SHP77 treated with DMSO at 0.1 percent for 48 hours (cell line): ENCODE measurements at places on chromosomes 2 and 18.

- no peak for DNase-seq
Observed at GRCh38 chr2:157229572-157229971, 27.9 kb upstream of the GALNT5 start.

- DNase-seq: no peak
Observed at GRCh38 chr18:41982942-41983660, 28.1 kb downstream of the PIK3C3 start.

DNA sequence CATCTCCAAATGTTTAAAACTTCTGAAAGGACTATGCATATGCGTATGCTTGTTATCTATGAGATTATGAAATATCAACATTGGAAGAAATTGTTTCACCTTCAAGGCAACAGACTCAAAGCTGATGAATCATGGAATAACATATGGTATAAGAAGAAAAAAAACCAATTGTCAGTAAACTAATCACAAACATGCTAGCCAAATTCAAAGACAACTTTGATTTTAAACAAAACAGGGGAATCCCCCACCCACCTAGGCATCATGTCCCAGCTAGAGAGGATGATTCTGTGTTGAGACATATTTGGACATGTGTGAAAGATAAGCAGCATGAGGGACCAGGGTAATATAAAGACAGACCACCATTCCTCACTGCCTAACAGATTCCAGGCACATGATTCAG lies 147.7 kb downstream of the WDPCP start:
- DNase-seq: no peak

- no peak for DNase-seq
Observed at GRCh38 chr2:117902933-117903332, 88.4 kb downstream of the DDX18 start.

- no peak for DNase-seq
Observed at GRCh38 chr18:1019191-1019590, 114.5 kb downstream of the ADCYAP1 start.

- no peak for DNase-seq
Observed at GRCh38 chr18:72652990-72653593, 109.0 kb upstream of the CBLN2 start.

GRCh38 chr18:63083020-63083531 lies 236.5 kb downstream of the BCL2 start:
- DNase-seq: no peak

DNA sequence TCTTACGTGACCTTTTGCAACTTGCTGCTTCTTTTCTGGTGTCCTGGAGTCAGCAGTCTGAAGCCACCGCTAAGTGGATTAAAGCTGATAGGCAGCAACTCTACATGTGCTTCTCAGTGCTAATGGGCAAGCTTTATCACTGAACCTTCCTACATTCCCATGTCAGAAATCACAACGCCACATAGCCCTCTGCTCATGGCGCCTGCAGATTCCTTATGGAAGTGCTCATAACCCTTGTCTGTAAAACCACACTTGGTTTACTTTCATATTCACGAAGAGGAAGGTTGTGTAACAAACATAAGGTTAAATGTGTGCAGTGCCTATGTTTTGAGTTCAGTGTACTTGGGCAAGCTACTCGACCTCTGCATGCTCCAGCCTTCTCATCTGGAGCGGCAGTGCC lies 319.8 kb downstream of the FBXO15 start:
- DNase-seq: no peak

GRCh38 chr2:143950704-143951103 lies 569.2 kb downstream of the ZEB2 start:
- DNase-seq: no peak

- DNase-seq: no peak
Observed at GRCh38 chr18:449374-449773, 51.1 kb downstream of the COLEC12 start.

DNA sequence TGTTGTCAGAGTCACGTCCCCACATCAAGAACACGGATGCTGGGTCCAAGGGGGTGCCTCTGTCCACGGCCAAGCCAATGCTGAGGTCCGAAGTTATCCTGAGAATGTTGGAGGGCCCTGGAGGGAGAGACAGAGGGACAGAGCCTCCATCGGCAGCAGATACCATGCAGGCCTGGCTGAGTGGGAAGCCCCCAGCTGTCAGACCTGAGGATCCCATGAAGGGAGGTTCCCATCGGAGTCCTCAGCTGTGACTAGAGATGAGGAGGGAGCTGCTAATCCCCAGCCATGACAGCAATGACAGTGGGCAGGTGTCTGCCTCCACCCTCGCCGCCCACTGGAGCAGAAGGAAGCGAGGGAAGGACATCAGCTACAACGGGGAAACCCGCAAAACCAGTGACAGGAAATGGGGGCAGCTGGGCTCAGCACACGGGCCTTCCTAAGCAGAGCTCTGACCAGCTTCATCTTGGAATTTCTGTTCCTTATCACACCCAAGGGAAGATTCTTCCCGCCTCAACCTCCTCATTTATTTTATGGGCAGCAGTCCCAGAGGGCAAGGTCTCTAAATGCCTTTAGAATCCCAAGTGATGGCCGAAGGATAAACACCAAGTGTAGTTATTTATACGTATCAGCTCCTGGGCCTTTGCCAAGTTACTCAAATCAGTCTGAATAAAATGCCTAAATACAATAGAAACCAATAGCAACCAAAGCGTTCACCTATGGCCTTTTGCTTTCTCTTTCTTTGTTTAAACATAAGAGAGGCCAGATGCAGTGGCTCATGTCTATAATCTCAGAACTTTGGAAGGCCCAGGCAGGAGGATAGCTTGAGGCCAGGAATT lies 32.2 kb downstream of the FAM178B start:
- peak; percentile 29 for DNase-seq

GRCh38 chr18:26473672-26474071 lies 74.7 kb downstream of the KCTD1 start:
- no peak for DNase-seq

- no peak for DNase-seq
Observed at GRCh38 chr2:20168727-20169696, 55.9 kb downstream of the SDC1 start.

DNA sequence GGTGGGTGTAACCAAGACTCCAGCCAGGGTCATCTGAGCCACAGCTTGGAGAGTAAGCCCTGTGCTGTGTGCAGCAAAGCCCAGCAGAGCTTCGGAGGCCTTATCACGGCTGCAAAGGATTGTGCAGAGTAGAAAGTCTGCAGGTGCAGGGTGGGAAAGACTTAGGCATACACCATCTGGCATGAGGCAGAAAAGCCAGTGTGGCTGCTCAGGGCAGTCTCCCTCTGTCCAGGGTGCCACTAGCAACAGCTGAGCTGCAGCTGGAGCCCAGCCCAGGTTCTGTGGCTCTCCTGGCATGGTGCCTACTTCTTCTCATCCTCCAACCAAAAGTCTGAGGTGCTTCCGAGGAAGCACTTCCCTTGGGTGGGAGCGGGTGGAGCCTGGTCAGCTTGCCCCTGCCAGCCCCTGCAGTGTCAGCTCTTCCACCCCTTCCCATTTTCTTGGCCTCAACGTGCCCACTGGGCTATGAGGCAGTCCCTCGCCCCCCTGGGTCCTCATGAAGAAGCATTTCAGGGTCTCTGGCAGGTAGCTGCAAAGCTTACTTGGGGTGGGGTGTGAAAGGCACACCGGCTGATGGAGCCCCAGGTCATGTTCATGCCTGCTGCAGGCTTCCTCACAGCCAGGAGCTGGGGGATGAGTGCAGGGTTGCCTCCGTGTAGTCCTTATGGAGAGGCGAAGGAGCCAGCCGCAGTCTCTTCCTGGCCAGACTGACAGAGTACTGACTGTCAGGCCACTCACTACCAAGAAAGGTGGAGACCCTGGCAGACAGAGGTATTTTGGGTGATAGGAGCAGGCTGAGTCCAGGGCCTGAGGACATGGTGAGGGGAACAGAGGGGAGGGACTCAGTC lies 4.8 kb downstream of the AMER3 start:
- DNase-seq: no peak

DNA sequence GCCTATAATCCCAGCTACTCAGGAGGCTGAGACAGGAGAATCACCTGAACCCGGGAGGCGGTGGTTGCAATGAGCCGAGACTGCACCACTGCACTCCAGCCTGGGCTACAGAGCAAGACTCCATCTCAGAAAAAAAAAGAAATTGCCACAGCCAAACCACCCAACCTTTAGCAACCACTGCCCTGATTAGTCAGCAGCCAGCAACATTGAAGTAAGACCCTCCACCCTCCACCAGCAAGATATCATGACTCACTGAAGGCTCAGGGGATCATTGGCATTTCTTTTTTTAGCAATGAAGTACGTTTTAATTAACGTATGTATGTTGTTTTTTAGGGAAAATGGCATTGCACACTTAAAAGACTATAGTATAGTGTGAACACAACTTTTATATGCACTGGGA lies 349.1 kb upstream of the ACVR2A start:
- no peak for DNase-seq

DNA sequence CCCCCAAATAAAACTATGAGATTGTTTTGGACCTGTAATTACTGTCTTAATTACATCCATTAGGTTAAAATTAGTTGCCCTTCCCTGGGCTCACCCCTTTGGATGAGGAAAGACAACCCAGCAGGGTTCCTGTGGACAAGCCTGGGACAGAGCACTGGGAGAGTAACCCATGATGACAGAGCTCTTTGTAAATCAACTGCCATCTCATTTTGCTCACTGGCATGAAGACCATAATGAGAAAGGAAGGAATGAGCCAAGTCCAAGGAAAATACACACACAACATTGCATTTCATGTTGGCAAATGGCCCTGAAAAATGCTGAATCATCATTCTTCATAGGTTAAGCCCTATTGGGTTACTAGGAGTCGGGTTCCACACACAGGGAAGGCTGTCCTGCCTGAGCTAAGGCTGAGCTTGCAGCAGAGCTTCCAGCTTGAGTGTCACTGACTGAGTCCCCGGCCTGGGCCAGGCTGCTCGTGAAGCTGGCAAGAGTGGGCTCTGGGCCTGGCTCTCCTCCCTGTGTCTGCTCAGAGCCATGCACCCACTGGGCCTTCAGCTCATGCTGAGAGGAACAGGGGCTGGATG lies 94.1 kb upstream of the ACAA2 start:
- DNase-seq: no peak

DNA sequence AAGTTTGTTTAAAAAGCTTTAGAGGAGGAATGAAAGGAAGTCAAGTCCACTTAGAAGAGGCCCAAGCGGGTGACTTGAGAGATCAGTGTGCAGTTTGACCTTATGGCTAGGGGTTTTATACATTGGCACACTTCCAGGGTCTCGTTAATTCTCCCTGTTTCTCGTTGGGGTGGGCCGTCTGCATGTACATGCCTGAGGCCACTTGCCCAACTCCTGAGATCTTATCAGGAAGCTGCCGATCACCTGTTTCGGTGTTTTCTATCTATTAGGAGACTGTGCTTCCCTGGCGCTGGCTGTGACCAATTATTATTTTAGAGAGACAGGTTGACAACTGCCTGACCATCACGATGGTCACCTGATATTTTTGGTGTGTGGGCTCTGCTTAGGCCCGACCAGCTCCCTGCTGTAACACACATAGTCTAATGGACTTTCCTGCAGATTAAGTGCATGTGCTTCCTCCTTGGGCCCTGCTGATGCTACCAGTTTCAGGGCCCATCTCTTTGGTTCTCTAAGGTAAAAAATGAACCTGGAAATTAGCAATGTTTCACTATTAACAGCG lies 31.0 kb upstream of the MSH6 start:
- DNase-seq: no peak

DNA sequence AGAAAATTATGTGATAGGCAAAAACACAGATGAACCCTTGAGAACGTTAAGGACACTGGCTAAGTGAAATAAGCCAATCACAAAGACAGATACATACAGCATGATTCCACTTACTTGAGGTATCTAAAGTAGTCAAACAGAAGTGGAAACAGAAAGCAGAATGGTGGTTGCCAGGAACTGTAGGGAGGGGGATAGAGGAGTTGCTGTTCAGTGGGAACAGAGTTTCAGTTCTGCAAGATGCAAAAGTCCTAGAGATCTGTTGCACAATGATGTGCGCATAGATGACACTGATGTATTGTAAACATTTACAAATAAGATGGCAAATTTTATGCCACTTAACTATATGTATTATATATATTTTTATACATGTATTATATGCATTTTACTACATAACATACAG lies 59.7 kb downstream of the POLE4 start:
- no peak for DNase-seq

DNA sequence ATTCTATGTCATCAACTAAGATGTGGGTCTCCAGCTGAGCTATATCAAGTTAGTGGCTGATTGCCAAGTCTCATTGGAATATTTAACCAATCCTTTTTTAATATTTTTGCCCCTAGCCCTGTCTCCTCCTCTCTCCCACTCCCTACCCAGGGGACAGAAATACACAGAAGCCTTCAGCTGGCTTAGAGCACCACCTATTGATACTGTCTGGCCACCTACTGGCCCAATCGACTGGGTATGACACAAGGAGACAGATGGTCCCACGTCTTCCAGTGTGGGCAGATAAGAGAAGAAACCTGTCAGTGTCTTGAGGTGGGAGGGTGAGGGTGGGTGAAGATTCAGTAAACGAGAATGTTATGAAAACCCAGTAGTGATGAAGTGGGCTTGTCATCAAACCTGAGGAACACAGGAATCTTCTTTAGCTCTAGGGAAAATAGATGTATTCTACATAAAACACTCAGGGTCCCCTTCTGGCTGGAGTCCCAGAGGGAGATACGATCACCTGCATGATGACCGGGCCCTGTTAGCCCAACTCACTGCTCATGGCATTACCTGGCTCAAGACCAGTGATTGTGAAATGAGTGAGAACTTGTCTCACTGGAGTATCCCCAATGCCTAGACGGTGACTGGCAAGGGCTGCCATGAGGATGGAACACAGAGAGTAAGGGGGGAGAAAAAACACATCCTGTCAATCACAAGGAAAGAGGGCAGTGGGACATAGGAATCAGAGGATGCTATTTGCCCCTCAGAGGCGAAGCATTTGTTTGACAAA lies 26.7 kb downstream of the POLR1A start:
- peak; percentile 2 for DNase-seq

DNA sequence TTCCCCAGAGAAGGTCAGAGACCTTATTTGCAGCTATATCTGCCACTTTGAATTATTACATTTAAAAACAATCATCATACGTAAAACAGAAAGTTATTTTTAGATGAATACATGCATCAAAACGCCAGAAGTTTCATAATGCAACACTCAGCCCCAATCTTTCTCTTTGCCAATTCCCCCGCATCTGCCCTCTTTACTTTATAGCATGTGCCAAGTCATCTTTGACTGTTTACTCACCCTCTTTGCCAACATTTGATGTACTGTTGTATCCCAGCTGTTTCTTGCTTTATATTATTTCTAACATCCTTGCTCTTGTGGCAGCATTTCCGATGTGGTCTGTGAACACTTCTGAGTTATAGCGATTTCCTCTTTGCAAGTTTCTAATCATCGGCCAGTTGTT lies 86.2 kb downstream of the CRIM1 start:
- no peak for DNase-seq

DNA sequence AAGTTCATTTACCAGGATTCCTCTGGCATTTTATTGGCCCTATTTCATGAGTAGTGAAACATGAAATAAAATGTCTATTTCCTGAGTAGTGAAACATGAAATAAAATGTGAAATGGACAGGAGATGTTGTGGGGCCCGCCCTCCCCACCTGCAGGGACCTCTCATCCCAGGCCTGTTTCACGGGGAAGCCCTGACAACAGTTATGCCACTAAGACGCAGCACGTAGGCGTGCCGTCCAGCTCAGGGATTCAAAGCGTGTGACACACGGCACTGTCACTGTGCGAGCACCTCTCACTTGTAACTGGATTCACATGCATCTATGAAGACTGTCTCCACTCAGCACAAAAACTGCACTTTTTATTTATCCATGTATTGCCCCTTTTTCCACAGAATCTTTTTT lies 83.4 kb upstream of the SNTG2 start:
- no peak for DNase-seq

- no peak for DNase-seq
Observed at GRCh38 chr18:42029092-42029491, 74.1 kb downstream of the PIK3C3 start.

- no peak for DNase-seq
Observed at GRCh38 chr18:159037-159652, 788 bp downstream of the USP14 start.
